ENCODE measurements at places on chromosomes 5 and 9.

DNA sequence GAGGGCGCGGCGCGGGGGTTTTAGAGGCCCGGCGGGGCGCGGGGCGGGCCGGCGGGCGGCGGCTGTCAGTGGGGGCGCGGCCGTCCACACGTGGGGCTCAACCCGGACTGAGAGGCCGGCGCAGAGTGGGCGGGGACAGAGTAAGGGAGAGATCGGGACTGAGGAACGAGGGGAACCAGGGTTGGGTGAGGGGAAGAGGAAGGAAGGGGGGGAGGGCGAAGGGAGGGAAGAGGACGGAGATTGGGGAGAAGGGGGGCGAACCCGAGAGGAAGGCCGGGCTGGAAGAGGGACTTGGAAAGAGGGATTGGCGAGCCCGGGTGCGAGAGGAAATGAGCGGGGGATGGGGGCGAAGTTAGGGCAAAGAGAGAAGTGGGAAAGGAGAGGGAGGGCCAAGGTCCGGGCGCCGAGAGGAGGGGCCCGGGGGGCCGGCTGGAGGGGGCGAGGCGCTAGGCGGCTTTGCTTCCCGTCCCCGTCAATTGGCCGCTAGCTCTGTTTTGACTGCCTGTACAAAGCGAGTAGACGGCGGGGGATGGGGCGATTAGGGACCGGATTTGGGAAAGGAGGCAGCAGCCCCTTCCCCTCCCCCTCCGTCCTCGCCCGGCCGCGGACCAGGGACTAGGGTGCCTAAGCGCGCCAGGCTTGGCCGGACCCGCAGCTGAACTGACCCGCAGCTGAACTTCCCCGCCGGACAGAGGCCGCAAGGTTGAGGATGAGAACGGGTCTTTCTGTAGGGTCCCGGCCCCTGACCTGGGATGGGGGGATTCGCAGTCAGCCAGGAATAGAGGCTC lies 399 bp upstream of the FBN2 start:
- DNase-seq: no peak

DNA sequence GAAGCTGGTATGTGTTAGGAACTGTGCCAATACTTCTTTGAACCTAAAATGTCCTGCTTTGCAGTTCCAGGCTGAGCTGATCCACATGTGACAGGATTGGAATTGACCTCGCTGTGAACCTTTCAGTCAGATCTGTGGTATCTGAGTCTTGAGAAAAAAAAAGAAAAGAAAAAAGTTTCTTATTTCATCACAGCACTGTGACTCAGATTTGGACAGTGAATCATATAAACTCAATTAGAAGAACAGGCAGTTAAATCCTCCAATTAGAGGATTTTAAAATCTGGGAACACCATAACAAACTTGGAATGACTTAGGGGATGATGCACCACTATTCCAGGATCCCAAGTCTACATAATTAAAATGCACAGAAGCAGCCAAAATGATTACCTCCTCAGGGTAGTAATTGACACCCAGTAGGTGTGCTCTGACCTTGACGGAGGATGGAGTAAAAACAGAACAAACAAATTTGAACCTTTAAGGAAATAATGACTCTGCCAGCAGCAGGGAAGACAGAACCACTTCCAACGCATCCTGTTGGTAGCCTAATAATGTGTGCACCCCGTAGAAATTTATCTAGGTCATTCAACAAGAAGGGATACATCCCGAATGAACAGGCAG lies 57.8 kb upstream of the RAI14 start:
- no peak for DNase-seq

GRCh38 chr9:99269416-99269815 lies 47.3 kb downstream of the SEC61B start:
- DNase-seq: no peak

- DNase-seq: no peak
These were observed 647 bp downstream of the PDE8B start for GRCh38 chr5:77210964-77211690.

GRCh38 chr5:132389585-132390286 lies 20.2 kb downstream of the SLC22A5 start:
- DNase-seq: no peak

DNA sequence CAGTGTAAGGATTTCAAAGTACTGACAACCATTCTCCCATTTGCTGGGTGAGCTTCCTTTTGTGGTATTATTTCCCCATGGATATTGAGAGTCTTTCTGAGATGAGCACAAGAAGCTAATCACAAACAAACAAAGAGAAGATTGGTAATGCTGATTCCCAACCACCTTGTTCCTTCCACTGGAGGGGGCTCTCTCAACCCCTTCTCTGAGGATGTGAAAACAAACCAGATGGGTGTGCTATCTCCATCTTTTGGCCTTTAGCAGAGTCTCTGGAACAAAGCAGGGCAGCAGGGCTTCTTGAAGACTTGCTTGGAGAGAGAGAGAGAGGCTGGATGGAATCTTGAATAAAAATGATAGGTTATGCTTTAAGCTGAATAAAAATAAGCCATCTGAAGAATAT lies 576.7 kb upstream of the ZNF462 start:
- no peak for DNase-seq

GRCh38 chr9:126157423-126157822 lies 169.2 kb upstream of the MVB12B start:
- DNase-seq: no peak

All from activated CD4-positive, CD25-positive, alpha-beta regulatory T cell treated with anti-CD3 and anti-CD28 coated beads, Interleukin-2, amount 50 U/mL, for 72 hours (primary cell).